Activated T-helper 17 cell treated with anti-CD3 and anti-CD28 coated beads, Interleukin-2, amount 50 U/mL, for 72 hours (primary cell): ENCODE measurements at places on chromosomes 3 and 15. TPM values are rescaled to one million over a fixed set of nuclear protein-coding genes. Genes with fewer than 3 reads are reported as not detected.

Gene PBRM1
- total RNA-seq: 88.6 TPM

Gene ANKUB1
- not detected for total RNA-seq

Gene LARP6
- total RNA-seq: not detected

Gene CTXND1
- total RNA-seq: not detected

Gene STRC
- 1.1 TPM for total RNA-seq

Gene SLC6A11
- not detected for total RNA-seq
